ENCODE measurements at places on chromosomes 3 and 15.

DNA sequence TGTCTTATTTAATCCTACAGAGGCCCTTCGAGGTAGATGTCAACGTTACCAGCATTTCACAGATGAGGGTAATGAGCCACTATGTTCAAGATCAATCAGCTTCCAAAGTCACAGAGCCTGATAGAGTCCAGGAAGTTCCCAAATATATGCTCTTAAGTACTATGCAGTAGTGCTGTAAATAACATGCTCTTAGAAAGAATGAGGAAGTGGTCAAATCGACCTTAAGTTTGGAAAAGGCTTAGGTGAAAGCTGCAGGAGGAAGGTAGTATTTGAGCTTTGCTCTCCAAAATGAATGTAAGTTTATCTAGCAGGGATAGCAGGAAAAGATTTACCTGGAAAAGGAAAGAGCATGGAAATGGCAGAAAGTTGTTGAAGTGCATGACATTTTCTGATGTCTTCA lies 234.0 kb downstream of the RBMS3 start:
- no peak for DNase-seq

DNA sequence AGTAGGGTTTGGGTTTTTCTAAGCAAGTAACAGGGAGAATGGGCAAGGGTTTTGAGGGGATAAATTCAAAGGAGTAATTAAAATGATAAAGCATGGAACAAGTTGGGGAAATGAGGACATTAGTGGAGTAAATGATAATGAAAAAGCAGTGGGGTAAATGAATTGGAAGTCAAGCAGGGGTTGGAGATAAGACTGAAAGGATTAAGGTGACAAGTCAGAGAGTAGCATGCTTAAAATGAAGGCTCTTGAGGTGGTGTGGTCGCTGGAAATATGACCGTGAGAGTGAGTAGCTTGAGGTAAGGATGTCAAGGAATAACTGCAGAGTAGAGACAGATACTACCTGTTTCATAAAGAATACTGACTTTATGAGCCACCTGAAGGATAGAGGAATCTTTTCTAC lies 408.5 kb downstream of the TBC1D5 start:
- DNase-seq, result no peak

DNA sequence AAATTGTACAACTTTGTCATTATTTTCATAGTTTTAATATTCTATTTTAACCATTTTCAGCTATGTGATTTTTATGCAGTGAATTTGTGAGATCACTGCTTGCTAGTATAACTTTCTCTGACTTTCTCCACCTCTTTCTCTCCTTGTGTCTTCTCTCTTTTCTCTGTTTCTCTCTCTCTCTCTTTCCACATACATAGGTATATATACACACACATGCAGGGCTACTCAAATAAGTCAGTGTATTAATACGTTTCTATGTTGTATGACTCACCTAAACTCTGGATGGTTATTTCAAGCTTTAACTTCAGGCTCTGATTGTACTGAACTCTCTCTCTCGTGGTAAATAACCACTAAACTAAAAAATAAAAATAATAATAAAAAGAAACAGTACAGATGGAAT lies 1389.3 kb upstream of the ALCAM start:
- DNase-seq, result no peak

- DNase-seq, result no peak
Measured at GRCh38 chr3:128395500-128396162, 71.1 kb downstream of the DNAJB8 start.

- no peak for DNase-seq
Measured at GRCh38 chr15:101295607-101296161, 636 bp upstream of the SNRPA1 start.

DNA sequence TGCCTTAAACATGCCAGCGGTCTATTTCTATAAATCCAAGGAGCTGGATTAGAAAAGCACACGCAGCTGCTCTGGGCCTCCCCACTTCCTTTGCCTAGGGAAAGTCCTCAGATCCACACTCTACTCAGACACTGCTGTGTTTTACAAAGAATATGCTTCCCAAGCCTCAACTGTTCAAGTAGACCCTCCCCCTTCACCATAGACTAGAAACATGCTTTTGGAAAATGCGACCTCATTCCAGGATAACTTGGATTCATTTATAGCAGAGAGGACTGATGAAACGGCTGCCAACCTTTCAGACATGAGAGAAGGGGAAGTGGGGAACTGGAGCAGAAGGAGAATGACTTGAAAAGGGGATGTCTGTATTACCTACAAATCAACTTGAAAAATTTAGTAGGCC lies 64.0 kb downstream of the P3H2 start:
- DNase-seq, result no peak

DNA sequence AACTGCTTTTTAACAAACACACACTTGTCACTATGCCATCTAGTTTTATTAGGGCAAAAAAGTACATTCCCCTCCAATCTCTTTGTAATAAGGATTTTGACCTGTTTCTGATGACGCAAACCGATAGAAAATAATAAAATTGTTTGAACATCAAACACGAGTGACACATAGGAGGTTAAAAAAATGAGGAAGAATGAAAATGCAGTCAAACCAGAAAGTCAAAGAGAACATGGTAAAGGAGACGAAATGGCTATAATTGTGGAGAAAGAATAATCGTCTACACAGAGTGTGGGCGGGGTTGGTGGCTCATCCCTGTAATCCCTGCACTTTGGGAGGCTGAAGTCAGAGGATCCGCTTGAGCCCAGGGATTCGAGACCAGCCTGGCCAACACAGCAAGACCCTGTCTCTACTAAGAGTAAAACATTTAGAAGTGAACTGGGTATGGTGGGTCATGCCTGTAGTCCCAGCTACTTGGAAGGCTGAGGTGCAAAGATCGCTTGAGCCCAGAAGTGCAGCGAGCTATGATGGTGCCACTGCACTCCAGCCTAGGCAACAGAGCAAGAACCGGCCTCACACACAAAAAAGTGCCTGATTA lies 83.2 kb downstream of the MEIS2 start:
- no peak for DNase-seq

- DNase-seq, result no peak
Measured at GRCh38 chr15:31393444-31394091, 66.9 kb downstream of the KLF13 start.

- no peak for DNase-seq
Measured at GRCh38 chr15:81848701-81849100, 197.1 kb downstream of the MEX3B start.

GRCh38 chr3:37054370-37054769 lies 61.1 kb downstream of the MLH1 start:
- peak; percentile 15 for DNase-seq

GRCh38 chr3:94024385-94024784 lies 4.0 kb downstream of the STX19 start:
- no peak for DNase-seq

- DNase-seq, result no peak
Measured at GRCh38 chr3:11689749-11690148, 46.0 kb upstream of the VGLL4 start.

GRCh38 chr15:57330619-57331340 lies 45.5 kb upstream of the CGNL1 start:
- DNase-seq, result no peak

DNA sequence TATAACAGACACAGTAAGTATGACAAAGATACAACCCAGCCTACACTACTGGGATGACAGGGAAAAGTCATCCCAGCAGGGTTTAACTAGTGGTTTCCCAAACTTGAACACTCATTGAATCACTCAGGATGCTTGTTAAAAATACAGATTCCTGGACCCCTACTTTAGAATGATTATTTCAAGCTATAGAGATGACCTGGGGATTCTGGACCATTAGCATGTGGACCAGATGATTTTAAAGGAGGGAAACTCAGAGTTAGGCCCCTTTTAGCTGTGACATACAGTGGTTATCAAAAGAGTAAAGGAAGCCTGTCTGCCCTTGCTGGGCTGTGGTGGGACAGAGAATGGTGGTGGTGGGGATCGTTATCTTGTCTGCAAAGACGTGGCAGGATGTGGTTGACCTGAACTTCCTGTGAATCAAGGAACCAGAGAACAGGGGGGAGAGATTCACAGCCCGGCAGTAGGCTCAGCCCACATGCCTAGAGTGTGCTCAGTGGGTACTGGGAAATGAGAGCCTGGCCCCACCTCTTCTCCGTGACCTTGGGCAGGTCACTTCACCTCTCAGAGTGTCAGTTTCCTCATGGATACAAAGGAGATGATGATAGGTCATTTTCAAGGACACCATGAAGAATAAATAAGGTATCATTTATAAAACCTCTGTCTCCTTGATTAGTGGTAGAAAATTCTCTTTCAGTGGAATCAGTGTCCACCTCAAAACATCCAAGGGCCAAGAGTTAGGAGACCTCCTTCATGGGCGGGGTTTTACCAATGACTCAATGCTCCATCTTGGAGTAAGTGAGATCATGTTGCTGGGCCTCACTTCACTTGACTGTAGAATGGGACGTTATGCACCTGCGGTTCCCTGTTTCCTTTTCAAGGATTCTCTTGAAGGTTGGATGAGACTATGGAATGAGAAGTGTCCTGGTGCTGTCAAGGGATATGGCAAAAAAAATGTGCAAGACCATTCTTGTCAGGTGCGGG lies 306.5 kb downstream of the RPLP1 start:
- DNase-seq, result peak; percentile 37

GRCh38 chr15:43775411-43775965 lies 1.3 kb downstream of the ELL3 start:
- no peak for DNase-seq

- DNase-seq, result no peak
Measured at GRCh38 chr3:186476044-186476468, 68.1 kb downstream of the CRYGS start.

DNA sequence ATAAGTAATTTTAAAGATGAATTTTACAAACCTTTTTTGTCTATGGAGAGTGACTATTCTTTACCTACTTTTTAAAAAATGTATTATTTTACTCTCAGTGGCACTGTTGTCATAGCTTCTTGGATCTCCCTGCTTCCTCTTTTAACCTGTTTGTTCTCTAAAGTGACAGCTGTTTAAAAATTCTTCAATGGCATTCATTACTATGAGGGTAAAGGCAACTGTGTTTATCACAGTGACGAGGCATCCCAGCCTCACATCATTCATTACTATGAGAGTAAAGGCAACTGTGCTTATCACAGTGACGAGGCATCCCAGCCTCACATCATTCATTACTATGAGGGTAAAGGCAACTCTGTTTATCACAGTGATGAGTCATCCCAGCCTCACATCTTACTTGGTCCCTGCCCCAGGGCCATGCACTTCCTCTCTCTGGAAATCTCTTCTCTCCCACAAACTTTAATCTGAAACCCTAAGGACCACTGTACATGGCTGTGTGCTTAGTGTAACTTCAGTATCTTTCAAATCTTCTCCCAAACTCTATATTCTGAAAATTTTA lies 101.7 kb upstream of the ZNF717 start:
- DNase-seq, result no peak

DNA sequence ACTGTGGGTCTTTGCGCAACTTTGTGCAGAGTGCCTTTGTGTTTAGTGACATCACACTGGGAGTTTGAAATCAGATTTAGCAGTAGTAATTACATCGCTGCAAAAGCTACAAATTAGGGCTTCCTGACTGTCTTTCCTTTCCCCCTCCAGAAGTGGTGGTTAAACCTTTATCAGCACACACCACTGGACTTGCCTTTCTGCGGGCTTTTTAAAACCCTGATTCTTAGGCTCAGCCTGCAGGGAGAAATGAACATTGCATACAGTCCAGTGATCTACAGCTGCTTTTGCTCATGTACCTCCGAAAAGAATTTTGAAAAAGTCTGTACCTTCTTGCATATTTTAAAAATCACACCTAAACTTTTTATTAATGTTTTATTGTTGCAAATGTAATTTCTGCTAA lies 219.7 kb upstream of the NAALADL2 start:
- no peak for DNase-seq

DNA sequence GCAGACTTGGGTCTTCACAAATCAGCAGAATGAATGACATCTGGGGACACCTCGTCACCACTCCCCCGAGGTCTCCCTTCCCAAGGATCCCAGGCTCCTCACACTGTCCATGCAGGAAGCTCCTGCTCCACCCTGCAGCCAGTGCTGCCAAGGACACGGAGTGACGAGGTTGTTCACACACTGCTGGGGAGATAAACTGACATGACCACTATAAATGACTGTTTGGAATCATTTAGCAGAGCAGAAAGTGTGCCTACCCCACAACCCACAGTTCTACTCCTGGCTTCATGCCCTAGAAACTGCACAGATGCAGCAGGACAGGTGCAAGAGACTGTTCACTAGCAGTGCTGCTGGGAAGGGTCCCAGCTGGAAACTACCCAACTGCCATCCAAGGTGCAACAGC lies 19.7 kb upstream of the PRSS50 start:
- no peak for DNase-seq

GRCh38 chr3:4011166-4011565 lies 211.9 kb downstream of the LRRN1 start:
- DNase-seq, result no peak

DNA sequence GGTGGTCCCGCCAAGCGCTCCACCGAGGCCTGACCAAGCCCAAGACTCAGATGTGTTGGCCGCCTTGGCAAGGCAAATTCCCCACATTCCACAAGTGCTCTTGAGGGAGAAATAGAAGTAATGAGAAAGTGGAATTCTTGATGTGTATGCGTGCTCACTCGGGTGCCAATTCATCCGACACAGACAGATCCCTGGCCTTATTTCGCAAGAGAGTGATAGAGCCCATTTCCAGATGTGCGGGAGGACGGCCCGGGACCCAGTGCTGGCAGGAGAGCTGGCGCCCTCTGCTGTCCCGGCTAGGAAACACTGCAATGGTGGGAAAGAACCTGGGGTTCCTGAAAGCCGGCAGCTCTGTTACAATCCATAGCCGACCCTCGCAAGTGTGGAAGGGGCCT lies 76.0 kb downstream of the HMG20A start:
- peak; percentile 53 for DNase-seq

- DNase-seq, result no peak
Measured at GRCh38 chr15:89770041-89770440, 6.1 kb upstream of the MESP2 start.

DNA sequence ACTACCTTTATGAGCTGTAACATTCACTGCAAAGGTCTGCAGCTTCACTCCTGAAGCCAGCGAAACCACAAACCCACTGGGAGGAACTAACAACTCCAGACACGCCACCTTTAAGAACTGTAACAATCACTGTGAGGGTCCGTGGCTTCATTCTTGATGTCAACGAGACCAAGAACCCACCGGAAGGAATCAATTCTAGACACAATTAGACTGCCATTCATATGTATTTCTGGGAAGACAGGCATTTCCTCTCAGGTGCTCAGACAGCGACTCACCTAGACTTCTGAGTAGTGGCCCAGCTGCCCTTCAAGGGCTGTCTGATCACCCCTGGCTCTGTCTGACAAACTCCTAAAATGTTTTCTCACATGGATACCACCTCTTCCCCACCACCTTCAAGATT lies 506.8 kb downstream of the PDCD6IP start:
- no peak for DNase-seq

DNA sequence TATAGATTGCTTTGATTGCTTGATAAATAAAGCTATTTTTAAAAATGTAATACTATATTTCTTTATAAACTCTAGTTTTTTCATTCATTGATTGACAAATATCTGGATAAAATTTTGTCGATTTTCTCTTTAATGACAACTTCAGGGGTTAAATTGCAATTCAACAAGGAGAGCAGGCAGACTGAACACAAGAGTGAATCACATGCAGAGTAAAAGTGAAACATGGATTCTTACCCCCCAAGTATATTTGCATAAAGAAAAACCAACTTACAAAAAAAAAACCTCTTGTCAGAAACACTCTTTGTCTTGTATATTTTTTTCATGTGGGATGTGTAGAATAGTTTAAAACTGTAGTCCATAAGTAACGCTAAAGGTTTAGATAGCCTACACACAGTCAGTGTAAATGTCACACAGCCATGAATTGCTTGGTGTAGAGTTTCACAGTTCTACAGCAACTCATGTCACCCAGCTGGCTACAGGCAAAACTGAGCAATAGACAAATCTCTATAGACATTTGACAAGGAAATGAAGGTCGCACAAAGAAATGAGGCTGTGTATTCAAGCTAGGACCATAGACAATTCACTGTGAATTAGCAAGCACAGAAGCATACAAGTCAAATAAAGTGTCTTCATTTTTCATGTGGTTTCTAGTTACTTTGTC lies 141.6 kb downstream of the THRB start:
- no peak for DNase-seq

Measured in GM12891 (cell line).